Left colon (tissue), 2 donors: ENCODE measurements at places on chromosomes 4 and X. TPM values are rescaled to one million over a fixed set of nuclear protein-coding genes. Genes with fewer than 3 reads are reported as not detected.

The SHISA3 gene
- 1.9 TPM for total RNA-seq

The RPA4 gene
- total RNA-seq: 2.4 TPM

GRCh38 chr4:139918591-139918990, 235.4 kb downstream of the MAML3 start:
- DNase-seq: no peak

DNA sequence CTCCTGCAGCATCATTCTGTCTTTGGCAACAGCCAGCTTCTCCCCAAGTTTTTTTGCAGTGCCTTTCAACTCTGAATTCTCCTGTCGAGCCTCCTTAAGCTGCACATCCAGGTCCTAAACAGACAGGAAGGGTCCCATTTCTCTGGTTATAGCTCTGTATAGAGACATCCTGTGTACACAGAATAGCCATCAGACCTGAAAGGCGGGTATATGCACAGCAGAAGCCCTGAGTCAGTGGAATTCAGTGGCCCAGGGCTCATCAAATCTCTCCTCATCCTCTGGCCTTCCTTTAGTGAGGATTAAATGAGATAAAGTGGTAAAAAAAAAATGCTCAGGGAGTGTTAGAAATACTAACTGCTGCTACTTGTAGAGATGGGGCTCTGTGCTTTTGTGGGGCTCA, 73.8 kb downstream of the FAM184B start:
- DNase-seq: no peak

DNA sequence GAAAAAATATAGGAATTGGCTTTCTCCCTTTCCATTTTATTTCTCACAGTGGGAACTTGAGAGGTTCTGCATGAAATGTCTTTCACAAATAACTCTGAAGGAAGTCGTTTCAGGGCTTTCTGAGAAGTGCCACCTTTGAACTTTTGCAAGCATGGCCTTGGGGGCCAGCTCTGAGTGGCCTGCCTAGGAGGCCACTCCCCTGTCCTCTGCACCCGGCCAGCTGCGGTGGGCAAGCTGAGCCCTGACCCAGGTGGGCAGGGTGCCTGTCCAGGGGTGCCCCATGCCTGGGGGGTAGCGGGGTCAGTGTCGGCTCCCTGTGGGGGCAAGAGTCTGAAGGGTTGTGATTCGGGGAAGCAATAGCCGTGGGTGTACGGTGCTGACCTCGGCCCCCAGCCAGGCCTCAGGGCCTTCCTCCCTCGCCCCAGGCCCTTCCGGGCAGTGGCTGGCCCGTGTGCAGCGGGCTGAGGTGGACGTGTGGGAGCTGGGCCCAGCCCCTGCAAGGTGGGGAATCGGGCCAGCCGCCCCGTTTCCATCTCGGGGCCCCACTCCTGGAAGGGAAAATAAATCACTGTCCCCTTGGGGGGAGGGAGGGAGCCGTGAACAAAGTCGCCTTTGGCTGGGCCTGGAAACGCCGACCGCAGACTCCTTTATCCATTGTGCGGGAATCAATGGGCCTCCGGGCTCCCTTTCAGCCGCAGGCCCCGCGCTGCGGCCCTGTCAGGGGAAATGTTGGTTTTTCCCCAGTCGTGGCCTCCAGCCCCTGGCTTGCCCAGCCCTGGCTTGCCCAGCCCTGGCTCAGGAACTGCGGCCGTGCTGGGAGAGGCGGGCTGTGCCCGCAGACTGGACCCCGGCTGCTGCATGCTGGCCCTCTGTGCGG, 3.1 kb downstream of the FGFRL1 start:
- no peak for DNase-seq

- no peak for DNase-seq
These were observed 53.2 kb upstream of the NR3C2 start for GRCh38 chr4:148495463-148495862.

- no peak for DNase-seq
These were observed 58.5 kb downstream of the RTL9 start for GRCh38 chrX:110417128-110417527.

DNA sequence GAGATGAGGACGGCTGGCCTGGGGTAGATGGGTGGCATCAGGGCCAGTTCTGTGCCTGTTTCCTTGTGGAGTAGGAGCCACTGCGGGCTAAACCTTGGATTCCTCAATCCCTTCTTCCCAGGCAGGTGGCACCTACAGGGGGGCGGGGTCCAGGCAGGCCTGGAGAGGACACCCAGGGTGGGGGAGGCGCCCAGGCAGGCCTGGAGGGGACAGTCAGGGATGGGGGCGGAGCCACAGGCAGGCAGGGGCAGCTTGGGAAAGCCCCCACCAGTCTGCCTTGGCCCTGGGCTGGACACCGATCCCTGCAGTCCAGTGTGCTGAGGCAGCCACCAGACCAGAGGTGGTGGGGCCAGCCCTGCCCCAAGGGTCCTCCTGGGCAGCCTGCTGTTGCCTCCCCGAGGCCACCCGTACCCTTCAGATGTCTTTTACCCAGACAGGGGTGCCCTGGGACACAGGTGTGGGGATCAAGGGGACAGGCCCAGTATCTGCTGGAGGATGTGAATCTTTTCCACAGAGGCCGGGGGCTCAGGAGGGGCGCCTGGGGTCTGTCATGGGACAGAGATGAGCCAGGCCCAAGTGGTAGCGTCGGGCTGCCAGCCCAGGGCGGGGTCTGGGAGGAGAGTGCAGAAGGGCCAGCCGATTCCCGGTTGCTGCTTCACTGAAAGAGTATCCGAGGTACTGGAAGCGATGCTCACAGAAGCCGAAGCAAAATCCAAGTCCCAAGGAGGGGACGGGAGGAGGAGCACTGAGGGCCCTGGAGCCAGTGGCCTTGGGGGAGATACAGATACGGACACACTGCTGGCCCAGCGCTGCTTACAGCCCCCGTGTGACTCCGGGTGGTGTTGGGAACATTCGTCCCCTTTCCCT, 34.5 kb downstream of the LRPAP1 start:
- DNase-seq: no peak

DNA sequence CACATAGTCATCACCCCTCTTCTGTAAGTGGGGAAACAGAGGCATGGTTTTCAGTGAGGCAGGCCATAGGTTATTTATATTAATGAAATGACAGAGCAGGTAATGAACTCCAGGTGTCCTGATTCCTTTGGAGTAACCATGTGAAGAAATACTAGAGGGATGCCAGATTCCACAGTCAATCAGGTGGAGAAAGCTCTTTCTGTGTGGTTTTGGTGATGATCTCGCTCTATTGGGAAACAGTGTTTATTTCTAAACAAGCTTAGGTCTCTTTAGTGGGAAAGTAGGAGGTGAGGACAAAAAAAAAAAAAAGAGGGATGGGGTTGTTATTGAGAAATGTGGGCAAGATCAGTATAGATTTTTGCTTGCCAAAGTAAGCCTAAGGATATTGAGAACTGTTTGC, 12.2 kb downstream of the DOCK11 start:
- no peak for DNase-seq

GRCh38 chr4:185194924-185195888, 8.6 kb downstream of the CFAP97 start:
- no peak for DNase-seq

DNA sequence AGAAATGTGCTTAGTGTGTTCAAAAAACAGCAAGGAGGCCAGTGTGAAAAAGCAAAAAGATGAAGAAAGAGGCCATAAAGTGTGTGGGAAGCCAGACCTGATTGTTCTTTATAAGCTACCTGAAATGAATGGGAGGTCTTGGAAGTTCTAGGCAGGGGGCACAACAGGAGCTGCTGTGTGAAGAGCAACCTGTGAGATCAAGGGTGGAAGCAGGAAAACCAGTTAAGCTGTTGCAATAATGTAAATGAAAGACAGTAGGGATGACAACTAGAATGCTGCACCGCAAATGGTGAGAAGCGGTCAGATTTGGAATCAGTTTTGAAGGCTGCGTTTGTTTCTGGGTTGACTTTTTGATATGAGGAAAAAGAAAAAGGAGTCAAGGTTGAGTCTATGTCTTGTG, 123.5 kb downstream of the TMEM144 start:
- no peak for DNase-seq

DNA sequence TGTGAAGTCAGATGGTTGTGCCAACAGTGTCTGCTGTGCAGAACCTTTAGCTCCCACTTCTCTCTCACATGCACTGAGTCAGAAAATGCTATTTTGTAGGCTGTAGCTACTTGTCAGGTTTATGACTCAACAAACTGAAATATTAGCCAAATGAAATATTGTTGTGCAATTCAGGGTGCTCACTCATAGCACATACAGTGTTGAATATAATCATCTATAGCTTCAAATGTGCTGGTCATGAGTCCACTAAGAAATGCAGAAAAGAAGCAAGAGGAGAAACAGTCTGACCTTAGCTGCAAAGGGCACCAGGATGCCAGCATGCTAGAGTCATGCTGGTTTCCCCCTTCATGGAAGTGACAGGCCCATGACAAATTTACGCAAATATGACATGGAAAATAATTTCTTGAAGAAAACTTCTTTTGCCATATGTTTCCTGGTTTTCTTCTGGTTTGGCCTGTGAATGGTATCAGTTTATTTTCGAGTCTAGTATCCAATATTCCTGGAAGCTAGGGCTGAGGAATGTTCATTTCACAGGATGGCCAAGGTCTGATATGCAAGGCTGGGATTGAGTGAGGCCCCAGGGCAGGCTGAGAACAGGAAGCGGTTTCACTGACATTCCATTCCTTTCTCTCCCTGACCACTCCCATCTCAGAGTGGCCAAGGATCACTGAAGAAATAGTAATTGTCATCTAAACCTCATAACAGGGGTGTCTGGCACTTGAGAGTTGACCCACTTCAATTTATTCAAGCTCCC, 10.3 kb upstream of the CXCL2 start:
- peak; percentile 53 for DNase-seq

GRCh38 chr4:142447009-142447408, 399.1 kb downstream of the INPP4B start:
- DNase-seq: no peak

DNA sequence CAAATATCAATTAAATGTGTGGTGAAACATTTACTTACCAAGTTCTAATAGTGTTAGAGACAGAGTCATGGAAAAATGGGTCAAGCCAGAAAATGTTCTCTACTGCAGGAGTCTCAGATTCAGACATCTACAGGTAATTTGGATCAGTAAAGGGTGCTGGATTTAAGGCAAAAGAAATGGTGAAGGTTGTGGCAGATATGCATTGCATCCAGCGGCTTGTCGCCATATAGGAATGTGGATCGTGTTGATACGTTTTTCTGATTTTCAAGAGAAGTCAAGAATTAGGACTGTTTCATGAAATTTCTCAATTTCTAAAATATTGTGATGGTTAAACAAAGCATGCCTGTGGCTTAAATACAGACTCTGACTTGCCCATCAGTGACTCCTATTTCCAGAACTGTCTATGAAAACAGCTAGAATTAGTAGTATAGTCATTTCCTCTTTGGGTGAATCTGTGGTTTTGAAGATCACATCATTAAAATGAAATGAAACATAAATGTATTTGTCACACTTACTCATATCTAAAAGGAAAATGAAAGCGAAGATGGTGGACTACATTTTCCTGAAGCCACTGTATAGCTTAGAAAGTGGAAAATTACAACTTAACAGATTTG, 110.1 kb upstream of the VEGFC start:
- no peak for DNase-seq

DNA sequence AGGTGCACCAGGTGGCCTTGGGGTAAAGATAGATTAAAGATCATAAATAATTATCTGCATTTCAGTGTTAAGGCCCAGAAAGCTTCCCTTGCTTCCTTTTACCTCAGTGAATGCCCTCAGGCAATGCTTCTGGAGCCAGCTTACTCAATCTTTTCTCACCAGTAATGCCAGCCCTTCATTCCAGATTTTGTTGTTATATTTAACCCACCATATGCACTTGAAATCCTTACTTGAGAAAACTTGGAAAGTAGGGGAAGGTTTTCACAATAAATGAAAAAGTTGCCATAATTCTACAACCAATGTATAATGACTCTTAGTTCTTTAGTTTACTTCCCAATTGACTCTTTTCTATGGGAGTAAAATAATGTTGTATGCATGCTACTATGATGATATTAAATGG, 17.1 kb upstream of the PBDC1 start:
- DNase-seq: no peak

DNA sequence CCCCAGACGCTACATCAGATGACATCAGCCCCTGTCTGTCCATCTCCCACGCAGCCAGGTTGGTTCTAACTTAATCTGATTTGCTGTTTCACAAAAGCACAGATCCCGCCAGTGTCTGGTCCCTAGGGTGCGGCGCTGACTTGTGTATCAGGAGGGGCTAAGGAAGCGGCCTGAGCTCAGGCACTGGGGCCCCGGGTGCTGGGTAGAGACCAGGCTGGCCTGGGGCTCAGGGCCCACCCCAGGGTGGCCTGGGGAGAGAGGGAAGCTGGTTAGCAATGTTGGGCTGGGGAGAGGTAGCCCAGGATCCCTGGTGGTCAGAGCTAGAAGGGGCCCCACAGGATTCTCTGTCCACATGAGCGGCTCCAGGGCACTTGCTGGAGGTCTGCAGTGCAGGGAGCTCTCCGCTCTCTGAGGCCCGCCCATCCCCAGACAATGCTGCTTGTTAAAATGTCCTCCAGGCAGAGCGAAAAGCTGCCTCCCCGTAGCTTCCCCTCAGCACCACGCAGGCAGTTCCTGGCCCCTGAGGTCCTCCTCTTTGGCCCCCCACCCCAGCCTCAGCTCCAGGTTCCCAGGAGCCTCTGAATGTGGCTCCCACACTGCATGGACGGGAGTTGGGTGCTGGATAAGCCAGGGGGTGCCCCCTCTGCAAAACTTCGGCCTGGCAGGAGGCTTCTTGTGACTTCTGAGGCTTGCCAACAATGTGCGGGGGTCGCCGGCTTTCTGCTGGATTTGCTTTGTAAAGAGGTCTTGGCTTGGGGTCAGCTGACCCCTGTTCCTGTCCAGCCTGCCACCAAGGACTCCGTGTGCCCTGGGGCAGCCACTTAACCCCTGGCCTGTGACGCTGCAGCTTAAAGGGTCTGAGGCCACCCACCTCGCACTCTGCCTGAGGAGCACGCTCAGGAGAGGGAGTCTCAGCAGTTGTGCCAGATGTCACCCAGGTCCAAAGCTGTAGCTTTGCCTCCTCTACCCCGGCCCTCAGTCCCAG, 112.9 kb downstream of the CPZ start:
- no peak for DNase-seq

- no peak for DNase-seq
These were observed 94.4 kb upstream of the GUCY1A1 start for GRCh38 chr4:155572106-155572703.
